ENCODE measurements at places on chromosomes 5 and 9. TPM values are rescaled to one million over a fixed set of nuclear protein-coding genes. Genes with fewer than 3 reads are reported as not detected.

TMEM252 gene
- total RNA-seq = not detected

DNA sequence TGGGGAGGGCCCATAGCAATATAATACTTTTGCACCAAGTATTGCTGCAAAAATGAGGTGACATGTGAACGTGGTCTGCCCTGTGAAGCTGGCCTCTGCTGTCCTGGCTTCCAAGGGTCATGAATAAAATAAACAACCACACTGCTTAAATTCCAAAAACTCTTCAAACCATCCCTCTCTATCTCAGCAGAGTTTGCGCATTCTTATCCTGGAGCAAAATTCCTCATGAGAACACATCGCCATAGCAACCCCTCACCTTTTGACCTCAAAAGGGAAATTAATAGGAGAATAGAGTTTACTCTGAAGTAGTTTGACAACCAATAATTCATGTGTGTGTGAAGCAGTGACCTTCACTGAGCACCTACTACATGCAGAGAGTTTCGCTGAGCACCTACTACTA lies 342.9 kb downstream of the SPOCK1 start:
- ATAC-seq = no peak

DNA sequence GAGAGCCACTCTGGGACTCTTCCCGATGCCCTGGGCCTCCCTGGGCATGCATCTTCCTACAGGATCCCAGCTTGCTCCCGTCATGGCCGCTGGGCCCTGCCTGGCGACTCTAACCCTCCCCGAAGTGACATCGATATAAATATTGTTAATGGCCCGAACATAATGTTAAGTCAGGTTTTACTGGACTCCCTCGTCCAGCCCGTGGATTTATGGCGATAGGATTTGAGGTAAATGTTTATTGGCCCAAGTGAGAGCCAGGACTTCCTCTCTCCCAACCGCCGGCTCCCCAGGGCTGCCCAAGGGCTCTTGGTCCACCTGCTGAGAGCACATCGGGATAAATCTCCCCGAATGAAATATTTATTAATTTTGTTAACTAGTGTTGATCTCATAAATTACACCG lies 246.3 kb downstream of the PBX3 start:
- no peak for ATAC-seq

GRCh38 chr5:68392617-68393016 lies 177.1 kb downstream of the PIK3R1 start:
- no peak for ATAC-seq

DNA sequence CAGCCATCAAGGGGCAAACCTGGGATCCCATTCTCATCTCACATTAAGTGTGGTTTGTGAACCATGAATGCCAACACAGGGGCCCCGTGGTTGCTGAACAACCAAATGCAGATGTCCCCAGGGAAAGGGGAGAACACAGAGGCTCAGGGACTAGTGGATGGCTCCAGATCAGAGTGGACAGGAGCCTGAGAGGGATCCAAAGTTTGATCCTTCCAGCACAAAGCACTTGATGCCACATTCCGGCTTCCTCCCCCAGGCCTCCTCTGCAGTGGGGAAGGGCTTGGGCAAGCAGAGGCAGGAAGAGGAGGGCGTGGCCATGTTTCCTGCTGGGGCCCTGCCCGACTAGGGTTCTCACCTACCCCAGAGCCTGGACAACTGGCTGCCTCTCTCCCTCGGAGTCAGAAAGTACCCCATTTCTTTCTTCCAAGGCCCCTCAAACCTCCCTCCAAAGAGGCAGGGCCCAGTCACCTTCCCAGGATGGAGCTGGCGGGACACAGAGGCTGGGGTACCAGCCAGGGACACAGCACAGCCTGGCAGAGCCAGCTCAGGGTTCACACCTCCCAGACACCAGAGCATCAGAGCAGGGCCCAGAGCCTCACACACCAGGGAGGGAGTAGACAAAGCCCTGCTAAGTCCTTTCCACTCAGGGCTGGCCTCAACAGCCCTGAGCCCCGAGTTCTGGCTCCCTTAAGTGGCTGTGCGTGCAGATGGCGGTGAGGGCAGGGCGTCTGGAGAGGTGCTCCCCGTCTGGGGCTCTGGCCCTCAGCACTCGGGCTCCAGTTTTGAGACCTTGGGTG lies 4.3 kb upstream of the RNF44 start:
- peak; percentile 26 for ATAC-seq

GRCh38 chr5:118580949-118581348 lies 407.4 kb downstream of the DTWD2 start:
- no peak for ATAC-seq

DNA sequence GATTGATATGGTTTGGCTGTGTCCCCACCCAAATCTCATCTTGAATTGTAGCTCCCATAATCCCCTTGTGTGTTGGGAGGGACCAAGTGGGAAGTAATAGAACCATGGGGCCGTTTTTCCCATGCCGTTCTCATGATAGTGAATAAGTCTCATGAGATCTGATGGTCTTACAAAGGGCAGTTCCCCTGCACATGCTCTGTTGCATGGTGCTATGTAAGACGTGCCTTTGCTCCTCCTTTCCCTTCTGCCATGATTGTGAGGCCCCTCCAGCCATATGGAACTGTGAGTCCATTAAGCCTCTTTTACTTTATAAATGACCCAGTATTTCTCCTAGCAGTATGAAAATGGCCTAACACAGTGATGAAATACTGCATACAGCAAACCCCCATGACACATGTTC lies 84.8 kb upstream of the SELENOP start:
- no peak for ATAC-seq

OMD gene
- total RNA-seq = 0.40 TPM

DNA sequence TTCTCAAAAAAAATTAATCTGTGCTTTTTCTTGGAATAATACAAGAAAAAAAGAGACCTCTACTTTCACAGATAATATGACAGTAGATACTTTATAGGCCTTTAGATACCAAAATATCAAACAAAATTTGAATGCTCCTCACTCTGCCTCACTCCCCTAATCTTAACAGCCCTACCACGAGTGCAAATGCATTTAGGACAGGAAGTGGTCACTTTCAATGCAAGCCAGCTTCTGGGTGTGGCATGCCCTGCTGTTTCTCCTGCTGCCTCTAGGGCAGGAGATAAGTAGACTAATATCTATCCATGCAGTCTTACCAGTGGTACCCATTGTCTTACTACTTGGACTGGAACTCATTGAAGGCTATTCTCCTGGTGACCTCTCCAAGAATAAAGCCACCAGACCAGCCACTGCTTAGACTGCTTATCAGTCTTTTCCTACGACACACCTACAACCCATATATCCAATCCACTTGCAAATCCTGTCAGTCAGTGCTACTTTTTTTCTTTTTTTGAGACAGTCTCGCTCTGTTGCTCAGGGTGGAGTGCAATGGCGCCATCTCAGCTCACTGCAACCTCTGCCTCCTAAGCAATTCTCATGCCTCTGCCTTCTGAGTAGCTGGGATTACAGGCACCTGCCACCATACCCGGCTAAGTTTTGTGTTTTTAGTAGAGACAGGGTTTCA lies 23.0 kb downstream of the FRRS1L start:
- ATAC-seq = peak; percentile 26

DNA sequence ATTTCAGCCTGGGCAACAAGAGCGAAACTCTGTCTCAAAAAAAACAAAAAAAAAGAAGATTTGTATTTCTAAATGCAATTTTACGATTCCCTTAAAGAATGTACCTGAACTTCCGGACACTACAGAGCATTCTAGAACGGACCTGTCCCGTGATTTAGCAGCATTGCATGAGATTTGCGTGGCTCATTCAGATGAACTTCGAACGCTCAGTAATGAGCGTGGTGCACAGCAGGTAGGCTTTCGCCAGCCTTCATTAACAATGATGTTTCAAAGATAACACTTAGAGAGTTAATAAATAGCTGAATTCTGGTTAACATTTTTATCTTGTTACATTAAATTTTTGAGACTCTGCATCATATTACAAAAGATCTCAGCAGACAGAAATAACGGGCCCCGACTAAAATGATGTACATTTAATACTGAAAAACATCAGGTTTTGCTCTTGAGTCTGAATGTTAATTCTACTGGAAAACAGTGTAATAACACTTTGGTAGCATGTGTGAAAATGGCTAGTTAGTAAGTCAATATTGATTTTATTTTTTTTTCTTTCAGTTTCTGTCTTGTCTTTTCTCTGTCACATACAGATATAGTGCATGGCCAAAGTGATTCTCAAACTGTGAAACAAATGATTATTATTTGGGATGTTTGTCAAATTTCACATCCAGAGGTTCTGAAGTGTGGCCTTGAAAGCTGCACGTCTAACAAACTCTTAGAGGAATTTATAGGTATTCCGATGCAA lies 23.3 kb downstream of the CCNH start:
- ATAC-seq = no peak

- ATAC-seq = no peak
These were observed 20.9 kb upstream of the SLC31A2 start for GRCh38 chr9:113129884-113130283.

DNA sequence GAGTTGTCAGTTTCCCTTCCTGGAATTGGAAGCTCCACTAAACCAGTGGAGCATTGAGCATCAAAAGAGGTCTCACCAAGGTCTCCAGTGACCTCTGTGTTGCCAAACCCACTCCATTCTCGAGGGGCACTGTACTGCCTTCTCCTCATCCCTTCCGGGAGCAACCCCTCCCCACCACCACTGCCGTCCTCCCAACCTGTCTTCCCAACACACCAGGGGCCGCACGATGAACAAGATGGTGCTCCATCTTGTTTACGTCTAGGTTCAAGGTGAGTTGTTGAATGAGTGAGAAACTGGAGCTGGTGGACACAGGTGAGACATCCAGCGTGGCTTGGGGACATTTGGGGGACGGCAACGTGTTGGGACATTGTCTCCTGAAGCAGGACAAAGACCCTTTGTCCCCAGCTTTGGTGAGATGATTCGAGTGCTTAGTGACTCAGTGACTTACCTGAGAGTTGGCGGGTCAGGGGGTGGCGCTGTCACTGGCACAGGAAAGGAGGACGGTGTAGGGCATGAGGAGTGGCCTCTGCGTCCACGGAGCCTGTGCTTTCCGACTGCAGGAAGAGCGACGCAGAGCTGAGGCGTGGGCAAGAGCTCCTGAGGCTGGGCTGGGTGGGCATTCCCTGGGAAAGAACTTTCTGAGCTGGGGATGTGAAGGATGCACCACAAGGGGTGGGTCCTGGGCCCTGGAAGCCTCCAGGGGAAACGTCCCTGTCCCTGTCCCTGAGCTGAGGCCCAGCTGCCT lies 44.8 kb upstream of the RNU6ATAC start:
- ATAC-seq = no peak

IL13 gene
- total RNA-seq = not detected

GRCh38 chr5:60379907-60380306 lies 320.1 kb downstream of the DEPDC1B start:
- ATAC-seq = no peak

DNA sequence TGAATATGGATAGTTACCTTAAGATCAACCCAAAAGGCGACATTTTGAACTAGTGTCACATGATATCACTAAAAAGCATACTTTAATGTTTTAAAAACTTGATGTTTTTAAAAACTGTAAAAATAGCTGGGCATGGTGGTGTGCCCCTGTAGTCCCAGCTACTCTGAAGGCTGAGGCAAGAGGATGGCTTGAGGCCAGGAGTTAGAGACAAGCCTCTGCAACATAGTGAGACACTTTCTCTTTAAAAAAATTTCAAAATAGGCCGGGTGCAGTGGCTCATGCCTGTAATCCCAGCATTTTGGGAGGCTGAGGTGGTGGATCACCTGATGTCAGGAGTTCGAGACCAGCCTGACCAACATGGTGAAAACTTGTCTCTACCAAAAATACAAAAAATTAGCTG lies 129.5 kb downstream of the NPR3 start:
- no peak for ATAC-seq

GLRA1 gene
- total RNA-seq = not detected

DNA sequence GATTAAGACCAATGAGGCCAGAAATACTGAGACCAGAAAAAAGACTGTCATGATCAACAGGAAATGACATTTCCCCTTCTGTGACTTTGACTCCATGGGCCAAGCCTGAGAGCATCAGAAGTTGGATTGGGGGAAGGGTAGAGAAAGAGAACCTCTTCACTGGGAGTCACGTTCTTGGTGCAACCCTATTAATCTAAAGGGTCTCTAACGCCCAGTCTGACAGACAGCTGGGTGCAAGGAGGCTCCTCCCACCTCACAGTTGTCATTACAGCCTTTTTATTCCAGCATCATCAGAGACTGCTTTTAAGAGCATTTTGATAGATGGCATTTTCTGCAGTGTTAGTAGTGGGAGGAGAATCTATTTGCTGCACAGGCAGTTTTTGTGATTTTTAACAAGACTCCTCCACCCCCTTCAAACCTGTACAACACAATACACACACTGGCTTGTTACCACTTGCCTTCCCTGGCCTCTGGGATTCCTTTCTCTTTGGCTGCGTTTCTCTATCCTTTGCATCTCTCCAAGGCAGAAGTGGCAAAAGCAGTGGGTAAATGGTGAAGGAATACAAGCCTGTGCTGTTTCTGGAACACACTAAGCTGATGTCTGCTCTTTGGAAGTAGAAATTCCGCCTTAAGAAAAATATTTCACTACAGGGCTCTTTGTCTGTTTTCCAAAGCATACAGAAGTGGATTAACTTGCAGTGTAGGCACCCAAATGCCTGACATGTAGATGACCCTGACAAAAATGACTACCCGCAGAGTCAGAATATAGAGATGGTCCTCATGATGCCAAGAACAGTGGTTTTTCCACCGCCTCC lies 310.4 kb upstream of the ZNF608 start:
- peak; percentile 81 for ATAC-seq

EIF4E1B gene
- not detected for total RNA-seq

FABP6 gene
- total RNA-seq = 3.1 TPM
